ENCODE measurements at places on chromosomes 16 and 17.

DNA sequence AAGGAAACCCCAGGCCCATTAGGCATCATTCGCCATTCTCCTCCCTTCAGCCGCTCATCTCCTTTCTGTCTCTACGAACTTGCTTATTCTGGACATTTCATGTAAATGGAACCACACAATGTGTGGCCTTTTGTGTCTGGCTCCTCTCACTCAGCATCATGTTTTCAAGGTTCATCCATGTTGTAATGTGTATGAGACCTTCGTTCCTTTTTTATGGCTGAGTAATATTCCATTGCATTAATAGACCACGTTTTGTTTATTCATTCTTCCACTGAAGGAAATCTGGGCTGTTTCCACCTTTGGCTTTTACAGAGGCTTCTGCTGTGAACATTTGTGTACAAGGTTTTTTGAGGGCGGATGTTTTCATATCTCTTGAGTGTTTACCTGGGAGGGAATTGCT is 3.2 kb downstream of the CRISPLD2 start:
- DNase-seq: no peak

DNA sequence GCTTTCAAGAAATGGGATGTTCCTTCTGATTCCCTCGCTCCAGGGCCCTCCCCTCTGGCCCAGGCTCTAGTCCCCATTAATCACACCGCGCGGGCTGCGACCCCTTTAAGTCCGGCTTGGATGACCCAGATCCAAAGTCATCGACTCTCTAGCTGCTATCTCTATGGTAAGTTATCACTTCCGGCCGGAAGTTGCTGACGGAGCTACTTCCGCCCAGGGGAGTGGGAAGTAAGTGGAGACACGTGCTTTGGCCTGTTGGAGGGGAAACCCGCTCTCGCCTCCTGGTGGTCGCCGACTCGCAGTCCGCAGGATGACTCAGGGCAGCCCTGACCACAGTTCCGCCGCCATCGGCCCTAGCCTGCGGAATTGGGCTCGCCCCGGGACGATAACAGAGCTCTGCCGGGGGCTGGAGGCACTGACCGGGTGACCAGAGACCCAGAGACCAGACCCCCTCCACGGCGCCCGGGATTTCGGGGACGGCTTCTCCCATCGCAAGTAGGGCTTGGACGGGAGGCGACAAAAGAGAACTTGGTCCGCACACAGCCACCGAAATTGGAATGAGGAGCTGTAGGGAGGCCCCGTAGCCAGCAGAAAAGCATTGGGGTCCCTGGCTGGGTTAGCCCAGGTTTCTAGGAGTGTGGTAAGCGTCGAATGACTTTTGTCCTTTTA is 52.2 kb upstream of the SEC14L1 start:
- DNase-seq: peak; percentile 87

DNA sequence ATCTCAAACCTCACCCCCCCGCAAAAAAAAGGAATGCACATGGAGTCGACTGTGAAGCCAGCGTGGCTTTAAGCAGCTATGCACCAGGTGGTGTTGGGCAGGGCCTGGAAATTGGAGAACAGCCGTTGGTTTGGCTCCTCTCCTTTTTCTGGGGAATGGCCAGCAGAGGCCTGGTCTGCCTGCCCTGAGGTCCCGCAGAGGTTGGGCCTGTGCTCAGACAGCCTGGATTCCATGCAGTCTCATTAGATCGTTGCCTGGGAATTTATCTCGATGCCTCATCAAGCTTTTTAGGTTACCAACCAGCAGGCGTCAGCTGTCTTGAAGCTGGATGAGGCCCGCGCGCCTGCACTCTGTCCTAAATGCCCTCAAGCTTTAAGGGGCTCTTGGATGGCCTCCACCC is 9.8 kb downstream of the SLC12A3 start:
- no peak for DNase-seq

DNA sequence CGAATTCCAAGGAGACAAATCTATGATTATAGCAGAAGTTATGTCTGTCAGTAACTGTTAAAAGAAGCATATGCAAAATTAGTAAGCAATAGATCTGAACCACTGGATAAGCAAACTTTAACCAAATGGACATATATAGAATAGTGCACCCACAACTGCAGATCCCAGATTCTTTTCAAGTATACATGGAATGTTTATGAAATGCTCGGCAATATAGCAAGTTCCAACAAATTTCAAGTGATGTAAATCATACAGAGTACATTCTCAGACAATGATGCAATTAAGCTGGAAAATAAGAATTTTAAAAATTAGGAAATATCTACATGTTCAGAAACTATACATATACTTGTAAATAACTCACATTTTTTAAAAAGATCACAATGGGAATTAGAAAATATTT is 8.4 kb upstream of the HELZ start:
- DNase-seq: no peak

- DNase-seq: peak; percentile 42
Measured at GRCh38 chr17:48478224-48479013, 48.4 kb upstream of the SKAP1 start.

DNA sequence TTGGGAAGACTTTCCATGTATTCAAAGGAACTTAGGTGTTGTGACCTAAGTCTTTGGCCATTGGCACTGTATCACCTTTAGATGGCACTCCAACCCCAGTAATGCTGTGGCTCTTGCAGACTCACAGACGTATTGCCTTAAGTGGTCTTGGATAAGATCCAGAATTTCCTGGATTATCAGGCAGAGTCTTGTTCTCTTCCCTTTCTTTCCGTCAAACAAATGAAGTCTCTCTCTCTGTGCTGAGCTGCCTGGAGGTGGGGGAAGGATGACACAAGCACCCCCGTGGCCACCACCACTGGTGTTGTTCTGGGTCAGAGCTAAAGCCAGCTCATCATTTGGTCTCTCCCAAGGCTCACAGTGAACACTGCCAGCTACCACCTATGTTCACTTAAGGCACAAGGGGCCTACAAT is 789.9 kb upstream of the KIF2B start:
- no peak for DNase-seq

DNA sequence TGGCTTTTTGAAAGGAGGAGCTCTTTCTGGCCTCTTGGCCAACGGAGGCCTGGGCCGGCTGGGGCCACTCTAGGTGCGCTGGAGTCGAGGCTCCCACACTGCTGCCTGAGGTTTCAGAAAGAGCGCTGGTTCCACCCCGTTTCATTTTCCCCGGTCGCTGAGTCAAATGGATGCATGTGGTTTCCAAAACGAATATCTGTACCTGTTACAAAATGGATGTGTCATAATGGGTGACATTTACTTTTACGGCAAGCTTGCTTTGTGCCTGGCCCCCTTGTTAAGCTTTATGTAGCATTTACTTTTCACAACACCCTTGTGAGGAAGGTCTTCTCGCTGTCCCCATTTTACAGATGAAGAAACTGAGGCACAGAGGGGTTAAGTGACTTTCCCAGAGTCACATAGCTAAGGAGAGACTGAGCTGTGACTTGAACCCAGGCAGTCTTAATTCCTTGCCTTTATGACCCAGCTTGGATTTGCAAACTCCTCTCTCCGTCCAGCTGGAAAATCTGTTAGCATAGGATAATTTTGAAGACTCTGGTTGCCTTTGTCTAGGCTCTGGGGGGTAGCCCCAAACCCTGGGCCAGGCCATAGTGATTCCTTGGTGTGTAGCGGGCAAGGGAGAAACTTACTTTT is 10.6 kb downstream of the KSR1 start:
- DNase-seq: peak; percentile 59

DNA sequence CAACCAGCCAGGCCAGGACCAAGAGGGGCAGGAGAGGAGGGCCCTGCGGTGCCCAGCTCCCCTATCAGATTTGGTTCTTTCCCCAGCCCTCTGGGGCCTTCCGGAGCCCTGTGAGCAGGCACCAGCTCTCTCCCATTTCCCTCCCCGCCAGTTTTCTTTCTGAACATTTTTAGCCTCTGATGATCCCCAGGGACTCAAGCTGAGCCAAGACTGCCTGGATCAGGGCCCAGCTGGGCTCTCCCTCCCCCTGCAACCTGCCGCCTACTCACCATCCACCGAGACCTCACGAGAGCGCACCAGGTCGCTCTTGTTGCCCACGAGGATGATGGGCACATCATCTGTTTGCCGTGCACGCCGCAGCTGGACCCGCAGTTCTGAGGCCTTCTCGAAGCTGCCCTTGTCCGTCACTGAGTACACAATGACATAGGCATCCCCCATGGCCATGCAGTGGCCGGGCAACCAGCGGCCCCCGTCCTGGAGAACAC is 2.0 kb downstream of the RRAD start:
- no peak for DNase-seq

GRCh38 chr16:3729161-3730112 is 12.1 kb upstream of the TRAP1 start:
- no peak for DNase-seq

Data from GM18507 (cell line).